Thoracic aorta (tissue), 2 donors: ENCODE measurements at places on chromosomes 12 and 14. TPM values are rescaled to one million over a fixed set of nuclear protein-coding genes. Genes with fewer than 3 reads are reported as not detected.

NFE2 gene
- 1.8 TPM for total RNA-seq

CCDC85C gene
- total RNA-seq = 1.5 TPM

DNA sequence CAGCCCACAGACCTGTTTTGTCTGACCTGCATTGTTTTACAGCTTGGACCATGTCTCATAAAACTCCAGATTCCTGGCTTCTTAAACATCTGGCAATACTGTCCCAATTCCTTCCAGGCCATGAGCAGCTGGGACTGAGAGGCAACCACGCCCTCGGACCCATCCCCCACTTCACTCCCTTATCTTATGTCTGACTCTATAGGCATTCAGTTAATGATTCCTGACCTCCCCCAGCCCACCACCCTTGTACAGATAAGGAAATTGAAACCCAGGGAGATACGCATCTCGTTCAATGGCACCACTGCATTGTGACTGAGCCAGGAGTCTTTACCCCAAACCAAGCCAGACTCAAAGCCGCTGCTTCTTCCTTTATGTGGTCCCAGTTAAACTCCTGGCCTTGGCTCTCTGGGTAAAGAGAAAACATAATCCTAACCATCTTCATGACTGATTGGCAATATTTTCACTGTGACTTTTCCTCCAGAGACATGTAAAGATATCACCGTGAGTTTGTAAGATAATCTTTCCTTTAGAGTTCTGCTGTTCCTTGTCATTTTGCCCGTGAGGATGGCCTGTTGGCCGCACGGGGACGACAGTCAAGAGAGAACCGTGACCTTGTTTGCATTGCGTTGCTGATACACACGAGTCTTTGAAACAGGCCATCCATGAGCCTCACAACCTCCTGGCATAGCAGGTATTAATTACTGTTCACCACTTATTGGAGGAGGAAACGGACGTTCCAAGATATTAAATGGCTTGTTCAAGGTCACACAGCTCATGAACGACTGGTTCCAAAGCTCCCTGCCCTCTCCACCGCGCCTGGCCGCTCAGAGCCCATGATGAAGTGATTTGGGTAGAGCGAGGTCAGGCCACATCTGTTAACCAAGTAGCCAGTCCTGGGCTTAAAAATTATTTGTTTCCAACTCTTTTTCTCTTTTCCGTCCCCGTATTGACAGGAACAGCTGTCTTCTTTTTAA is 39.4 kb downstream of the MAP1LC3B2 start:
- DNase-seq = no peak
- H3K4me1 ChIP-seq = peaks cover 40% of the 10 kb centered on the region
- H3K27me3 ChIP-seq = no peaks in the 10 kb centered on the region
- H3K4me3 ChIP-seq = peak overlapping the region; percentile 67
- H3K27ac ChIP-seq = peak overlapping the region; percentile 59

- H3K4me1 ChIP-seq = peaks cover 9% of the 10 kb centered on the region
- no peaks in the 10 kb centered on the region for H3K27me3 ChIP-seq
- DNase-seq = no peak
- peak overlapping the region; percentile 52 for H3K4me3 ChIP-seq
Observed at GRCh38 chr12:65602253-65602609, 222.1 kb upstream of the HMGA2 start.

KRT2 gene
- not detected for total RNA-seq

METTL25 gene
- total RNA-seq = 9.7 TPM

MFAP5 gene
- 186 TPM for total RNA-seq

NRXN3 gene
- total RNA-seq = 33.3 TPM

TPPP2 gene
- not detected for total RNA-seq

RDH11 gene
- total RNA-seq = 43.2 TPM

GRCh38 chr12:130473266-130473665 is 135.6 kb downstream of the PIWIL1 start:
- no peaks in the 10 kb centered on the region for H3K36me3 ChIP-seq
- H3K27ac ChIP-seq = no peak overlapping the region
- H3K27me3 ChIP-seq = no peaks in the 10 kb centered on the region
- no peak for DNase-seq
- no peaks in the 10 kb centered on the region for H3K4me1 ChIP-seq
- H3K4me3 ChIP-seq = no peak overlapping the region

GRCh38 chr12:114750917-114751316 is 66.9 kb upstream of the TBX3 start:
- no peak for DNase-seq
- no peaks in the 10 kb centered on the region for H3K27me3 ChIP-seq
- H3K27ac ChIP-seq = no peak overlapping the region
- H3K4me1 ChIP-seq = no peaks in the 10 kb centered on the region
- H3K36me3 ChIP-seq = no peaks in the 10 kb centered on the region

DNA sequence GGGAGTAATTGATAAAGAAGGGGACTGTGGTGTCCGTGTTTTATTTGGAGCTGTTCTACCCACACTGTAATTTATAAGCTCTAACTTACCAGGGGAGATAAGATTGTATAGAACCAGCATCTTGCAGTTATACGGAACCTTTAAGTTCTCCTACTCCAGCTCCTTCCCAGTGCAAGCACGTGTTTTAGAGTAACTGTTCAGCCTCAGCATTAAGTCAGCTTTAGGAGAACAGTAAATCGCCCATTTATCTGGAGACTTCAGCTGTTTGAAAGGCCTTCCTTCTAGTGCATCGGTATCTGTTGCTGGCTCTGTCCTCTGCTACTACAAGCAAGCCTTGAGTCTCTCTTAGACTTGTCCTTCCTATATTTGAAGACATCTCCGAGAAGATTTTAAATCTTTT is 95.6 kb downstream of the ETV6 start:
- H3K27ac ChIP-seq = peak overlapping the region; percentile 32
- no peaks in the 10 kb centered on the region for H3K27me3 ChIP-seq
- no peaks in the 10 kb centered on the region for H3K36me3 ChIP-seq
- DNase-seq = no peak
- no peak overlapping the region for H3K4me3 ChIP-seq

GUCY2C gene
- total RNA-seq = not detected

DNA sequence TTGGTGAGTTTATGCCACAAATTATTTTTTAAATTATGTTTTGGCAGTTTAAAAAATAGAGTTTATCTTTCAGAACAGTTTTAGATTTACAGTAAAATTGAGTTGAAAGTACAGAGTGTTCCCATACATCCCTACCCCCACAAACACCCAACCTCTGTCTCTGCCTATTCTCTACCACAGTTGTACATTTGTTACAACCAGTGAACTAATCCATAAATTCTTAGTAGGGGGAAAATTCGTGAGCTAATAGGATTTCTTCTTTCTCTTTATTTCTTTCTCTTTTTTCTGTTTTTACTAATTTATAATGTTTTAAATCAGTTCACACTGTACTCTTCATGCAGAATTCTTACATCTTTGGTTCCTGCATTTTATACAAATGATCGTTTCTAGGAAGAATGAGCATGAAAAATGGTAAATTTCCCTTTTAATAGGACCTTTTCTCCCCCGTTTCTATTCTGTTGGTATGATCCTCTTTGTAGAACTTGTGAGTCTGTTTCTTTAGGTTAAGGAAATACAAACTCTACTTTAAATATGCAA is 56.7 kb downstream of the MIPOL1 start:
- no peaks in the 10 kb centered on the region for H3K4me1 ChIP-seq
- no peak overlapping the region for H3K27ac ChIP-seq
- H3K36me3 ChIP-seq = no peaks in the 10 kb centered on the region
- H3K27me3 ChIP-seq = no peaks in the 10 kb centered on the region
- no peak for DNase-seq

GRCh38 chr14:45650754-45651153 is 397.8 kb upstream of the MIS18BP1 start:
- no peaks in the 10 kb centered on the region for H3K36me3 ChIP-seq
- no peaks in the 10 kb centered on the region for H3K27me3 ChIP-seq
- no peak overlapping the region for H3K27ac ChIP-seq

DNA sequence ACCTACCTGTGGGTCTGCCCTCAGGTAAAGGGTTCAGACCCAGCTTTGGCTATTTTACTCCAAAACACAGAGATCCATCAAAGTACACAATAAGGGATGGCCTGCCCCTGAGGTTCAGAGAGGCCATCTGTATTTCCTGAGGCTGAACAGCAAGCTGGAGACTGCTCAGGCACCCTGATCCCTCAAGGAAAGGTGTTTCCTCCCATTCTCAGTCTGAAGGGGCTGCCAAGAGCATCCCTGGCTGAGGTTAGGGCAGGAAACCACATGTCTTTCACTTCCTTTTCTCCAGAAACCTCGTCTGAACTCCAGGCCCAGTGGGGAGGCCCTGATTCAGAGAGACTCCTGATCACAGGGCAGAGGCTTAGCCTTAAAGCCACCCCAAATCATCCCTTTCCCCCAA is 1.5 kb downstream of the RILPL1 start:
- no peak for DNase-seq
- peak overlapping the region; percentile 69 for H3K27ac ChIP-seq
- H3K27me3 ChIP-seq = no peaks in the 10 kb centered on the region
- H3K4me1 ChIP-seq = peaks cover 17% of the 10 kb centered on the region
- H3K36me3 ChIP-seq = no peaks in the 10 kb centered on the region
- H3K4me3 ChIP-seq = peak overlapping the region; percentile 77

DNA sequence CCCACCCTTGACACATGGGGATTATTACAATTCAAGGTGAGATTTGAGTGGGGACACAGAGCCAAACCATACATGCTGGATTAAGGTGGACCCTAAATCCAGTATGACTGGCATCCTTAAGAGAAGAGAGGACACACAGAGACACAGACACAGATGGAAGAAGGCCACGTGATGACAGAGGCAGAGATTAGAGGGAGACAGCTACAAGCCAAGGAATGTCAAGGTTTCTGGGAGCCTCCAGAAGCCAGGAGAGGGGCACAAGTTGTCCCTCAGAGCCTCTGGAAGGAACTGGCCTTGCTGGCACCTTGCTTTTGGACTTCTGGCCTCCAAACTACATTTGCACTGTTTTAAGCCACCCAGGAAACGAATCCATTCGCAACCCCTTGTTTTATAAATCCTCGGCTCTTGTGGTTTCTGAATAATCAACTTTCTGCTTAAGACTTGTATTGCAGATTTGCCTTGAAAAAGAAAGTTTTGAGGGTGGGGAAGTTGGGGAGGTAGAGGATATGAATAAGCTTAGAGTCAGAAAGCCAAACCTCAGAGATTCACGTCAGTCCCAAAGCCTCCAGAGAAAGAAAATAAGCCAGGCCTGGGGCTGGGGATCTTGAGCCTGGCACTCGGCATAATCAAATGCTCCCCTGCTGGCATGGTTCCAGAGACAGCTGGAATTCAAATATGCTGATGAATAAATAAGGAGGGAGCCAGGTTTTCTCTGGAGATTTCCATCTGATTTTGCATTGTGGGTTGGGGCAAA is 224.2 kb upstream of the PWP1 start:
- no peaks in the 10 kb centered on the region for H3K27me3 ChIP-seq
- H3K4me1 ChIP-seq = no peaks in the 10 kb centered on the region
- no peak overlapping the region for H3K4me3 ChIP-seq
- no peak for DNase-seq
- H3K36me3 ChIP-seq = no peaks in the 10 kb centered on the region

- no peak for DNase-seq
- no peaks in the 10 kb centered on the region for H3K36me3 ChIP-seq
- no peak overlapping the region for H3K4me3 ChIP-seq
- no peaks in the 10 kb centered on the region for H3K27me3 ChIP-seq
Observed at GRCh38 chr12:79187032-79187431, 322.5 kb downstream of the SYT1 start.

EFS gene
- total RNA-seq = 38.2 TPM

DLK1 gene
- total RNA-seq = not detected

DNA sequence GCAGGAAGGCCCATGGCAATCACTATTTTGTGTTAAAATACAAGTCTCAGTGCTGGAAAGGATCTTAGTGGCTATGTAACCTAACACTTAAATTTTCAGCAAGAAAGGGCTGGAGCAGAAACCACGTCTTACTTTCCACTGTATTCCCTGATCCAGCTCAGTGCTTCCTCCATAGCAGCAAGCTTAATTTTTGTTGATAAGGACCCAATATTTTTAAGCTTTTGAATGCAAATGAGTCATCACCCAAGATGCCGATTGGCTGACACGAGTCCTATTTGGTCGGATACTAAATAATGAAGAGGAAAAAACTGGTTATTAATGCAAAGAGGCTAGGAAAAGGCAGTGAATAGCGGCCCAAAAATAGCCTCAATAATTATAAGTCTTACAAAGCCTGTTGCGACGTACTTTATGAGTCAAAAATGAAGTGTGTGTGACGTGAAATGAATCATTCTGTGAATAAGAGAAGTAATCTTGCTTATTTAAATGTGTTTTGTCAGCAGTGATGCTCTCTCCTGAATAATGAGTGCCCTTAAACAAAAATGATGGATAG is 46.9 kb upstream of the IGF1 start:
- no peak overlapping the region for H3K4me3 ChIP-seq
- no peak for DNase-seq
- H3K4me1 ChIP-seq = no peaks in the 10 kb centered on the region
- H3K27me3 ChIP-seq = no peaks in the 10 kb centered on the region

DNA sequence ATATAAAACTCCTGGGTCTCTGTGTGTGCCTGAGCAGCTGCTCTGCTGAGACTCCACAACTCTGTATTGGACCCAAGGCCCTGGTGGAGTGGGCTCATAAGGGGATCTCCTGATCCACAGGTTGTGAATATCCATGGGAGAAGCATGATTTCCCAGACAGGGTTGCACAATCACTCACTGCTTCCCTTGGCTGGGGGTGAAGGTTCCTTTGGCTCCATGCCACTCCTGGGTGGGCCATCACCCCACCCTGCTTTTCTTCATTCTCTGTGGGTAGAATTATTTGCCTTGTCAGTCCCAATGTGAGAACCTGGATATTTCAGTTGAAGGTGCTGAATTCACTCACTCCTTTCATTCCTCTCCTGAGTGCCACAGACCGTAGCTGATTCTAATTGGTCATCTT is 205.2 kb upstream of the TMEM260 start:
- H3K4me3 ChIP-seq = no peak overlapping the region
- DNase-seq = no peak
- H3K27ac ChIP-seq = no peak overlapping the region
- H3K36me3 ChIP-seq = no peaks in the 10 kb centered on the region

DNA sequence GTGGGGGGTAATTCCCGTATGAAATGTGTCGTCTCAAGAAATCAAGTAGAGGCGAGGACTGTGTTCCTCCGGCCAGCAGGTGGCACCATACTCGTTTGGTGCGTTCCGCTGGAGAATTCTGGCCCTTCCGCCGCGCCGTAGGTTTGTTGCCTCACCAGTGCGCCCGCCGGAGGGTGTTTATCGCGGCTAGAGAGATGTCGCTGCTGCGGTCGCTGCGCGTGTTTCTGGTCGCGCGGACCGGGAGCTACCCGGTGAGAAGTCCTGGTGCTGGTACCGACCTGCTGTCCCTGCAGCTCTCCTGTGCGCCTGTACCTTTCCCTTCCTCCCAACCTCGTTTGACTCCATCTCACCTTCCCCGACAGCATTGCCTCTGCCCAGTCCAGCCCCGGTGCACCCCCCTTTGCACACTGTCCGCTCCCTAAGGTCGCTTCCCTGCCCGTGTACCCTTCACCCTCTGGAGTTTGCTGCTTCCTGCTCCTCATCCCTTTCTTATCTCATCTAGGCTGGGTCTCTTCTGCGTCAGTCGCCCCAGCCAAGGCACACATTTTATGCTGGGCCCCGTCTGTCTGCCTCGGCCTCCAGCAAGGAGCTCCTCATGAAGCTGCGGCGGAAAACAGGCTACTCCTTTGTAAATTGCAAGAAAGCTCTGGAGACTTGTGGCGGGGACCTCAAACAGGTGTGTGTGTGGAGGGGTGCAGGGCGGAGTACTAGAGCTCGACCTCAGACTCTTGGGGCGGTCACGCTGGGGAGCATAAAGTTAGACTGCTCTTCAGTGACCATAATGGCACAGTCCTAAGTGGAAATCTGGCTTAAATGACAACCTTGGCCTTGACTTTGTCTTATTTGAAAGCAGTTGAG is at the start of gene TSFM:
Gene TSFM (plus strand): TSS at position 180 of the 858 bp plus-strand sequence. CDS start 15 bp downstream, at position 195.
- DNase-seq = peak; percentile 88
- H3K27ac ChIP-seq = peak within 1 kb of the TSS; percentile 35
- peak within 1 kb of the TSS; percentile 98 for H3K4me3 ChIP-seq
- H3K4me1 ChIP-seq = peaks cover 17% of the 10 kb centered on the region
- no peaks in the 10 kb centered on the region for H3K27me3 ChIP-seq
- H3K36me3 ChIP-seq = peaks cover 16% of the 10 kb centered on the region
